ENCODE measurements at places on chromosomes 5 and 9. TPM values are rescaled to one million over a fixed set of nuclear protein-coding genes. Genes with fewer than 3 reads are reported as not detected.

Gene FAM221B
- not detected for total RNA-seq

Gene PCDHAC2
- not detected for total RNA-seq

Gene CCDC171
- total RNA-seq = 0.59 TPM

Gene ZNF474
- 0.28 TPM for total RNA-seq

Gene TNFSF8
- not detected for total RNA-seq

Gene PTCH1
- total RNA-seq = 7.0 TPM

Gene OBP2B
- not detected for total RNA-seq

- H3K27me3 ChIP-seq = peaks cover 17% of the 10 kb centered on the region
- H3K27ac ChIP-seq = no peak overlapping the region
- DNase-seq = no peak
- H3K36me3 ChIP-seq = no peaks in the 10 kb centered on the region
- H3K4me3 ChIP-seq = no peak overlapping the region
Measured at GRCh38 chr5:74072646-74073045, 446.6 kb downstream of the ARHGEF28 start.

DNA sequence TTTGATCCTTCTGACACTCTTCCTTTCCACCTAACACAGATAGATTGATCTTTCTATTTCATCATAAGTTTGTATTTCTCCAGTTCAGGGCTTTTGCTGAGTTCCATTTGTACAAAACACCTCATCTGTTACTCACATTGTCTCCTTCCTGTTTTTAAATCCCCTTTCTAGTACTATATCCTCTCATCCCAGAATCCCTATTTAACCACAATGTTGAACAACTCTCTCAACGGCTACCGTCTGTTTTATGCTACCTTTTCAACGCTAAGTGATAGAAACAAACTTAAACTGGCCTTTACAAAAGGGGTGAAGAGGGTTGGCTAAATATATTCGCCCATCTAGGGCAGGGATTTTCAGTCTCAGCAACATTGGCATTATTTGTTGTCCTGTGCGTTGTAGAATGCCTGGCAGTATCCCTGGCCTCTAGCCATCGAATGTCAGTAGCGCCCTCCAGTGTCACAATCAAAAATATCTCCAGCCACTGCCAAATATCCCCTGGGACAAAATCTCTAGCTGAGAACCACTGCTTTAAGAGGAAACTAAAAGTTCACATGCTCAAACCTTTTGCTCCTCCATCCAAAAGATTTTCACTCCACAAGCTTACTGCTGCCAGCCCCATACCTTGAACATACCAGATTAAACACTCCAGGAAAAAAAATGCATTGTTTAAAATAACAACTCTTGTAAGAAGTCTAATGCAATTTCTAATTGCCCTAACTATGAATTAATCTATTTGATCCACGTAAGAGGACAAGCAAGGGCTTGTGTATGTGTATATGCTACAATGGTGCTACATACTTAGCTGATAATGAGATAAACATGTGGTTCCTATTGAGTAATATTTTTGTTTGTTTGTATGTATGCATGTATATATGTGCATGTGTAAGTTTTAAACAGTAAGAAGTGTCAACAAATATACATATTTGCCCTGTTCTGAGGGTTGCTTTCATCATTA is 344.0 kb downstream of the PTPRD start:
- peak; percentile 8 for DNase-seq
- no peak overlapping the region for H3K27ac ChIP-seq
- H3K36me3 ChIP-seq = no peaks in the 10 kb centered on the region
- H3K4me1 ChIP-seq = peaks cover 10% of the 10 kb centered on the region

- peak overlapping the region; percentile 32 for H3K4me3 ChIP-seq
- peaks cover 27% of the 10 kb centered on the region for H3K4me1 ChIP-seq
- peaks cover 35% of the 10 kb centered on the region for H3K36me3 ChIP-seq
- peak overlapping the region; percentile 51 for H3K27ac ChIP-seq
- H3K27me3 ChIP-seq = peaks cover 31% of the 10 kb centered on the region
Measured at GRCh38 chr9:95092262-95093072, 225.0 kb downstream of the FANCC start.

DNA sequence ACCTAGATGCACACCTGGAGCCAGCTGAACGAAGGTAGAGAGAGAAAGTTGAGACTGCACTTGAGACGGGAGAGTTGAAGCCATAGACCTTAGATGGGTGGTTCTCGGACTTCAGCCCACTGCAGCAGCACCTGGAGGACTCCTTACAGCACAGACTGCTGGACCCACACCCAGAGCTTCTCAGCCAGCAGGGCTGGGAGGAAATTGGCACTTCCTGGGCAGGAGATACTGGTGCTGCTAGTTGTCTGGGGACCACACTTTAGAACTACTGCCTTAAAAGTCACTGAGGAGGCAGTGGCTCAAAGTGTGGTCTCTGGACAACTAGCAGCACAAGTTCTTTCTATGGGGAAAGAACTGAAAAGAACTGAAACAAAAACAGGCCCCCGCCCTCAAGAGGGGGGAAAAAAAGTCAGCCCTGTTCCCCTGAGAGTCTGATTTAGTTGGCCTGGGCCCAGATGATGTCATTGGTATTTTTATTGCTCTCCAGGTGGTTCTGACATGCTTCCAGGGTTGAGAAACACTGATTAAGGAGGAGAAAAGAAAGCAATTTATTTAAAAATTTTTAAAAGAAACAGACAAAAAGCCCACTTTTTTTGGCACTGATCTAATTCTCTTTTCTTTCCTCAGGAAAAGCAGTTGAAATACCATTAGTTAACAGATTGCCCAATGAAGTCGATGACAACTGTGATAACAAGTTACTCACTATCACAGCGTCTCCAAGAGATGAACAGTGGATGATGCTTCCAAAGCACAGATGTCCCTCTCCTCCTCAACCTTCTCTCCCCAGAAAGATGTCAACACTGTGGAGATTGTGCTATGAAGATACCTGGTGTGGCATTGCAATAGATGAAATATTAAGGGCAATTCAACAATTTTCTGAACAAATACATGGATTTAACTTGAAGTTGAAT is 73.6 kb upstream of the ADAMTS16 start:
- H3K27ac ChIP-seq = no peak overlapping the region
- H3K36me3 ChIP-seq = no peaks in the 10 kb centered on the region
- no peak for DNase-seq
- no peaks in the 10 kb centered on the region for H3K4me1 ChIP-seq
- no peak overlapping the region for H3K4me3 ChIP-seq

DNA sequence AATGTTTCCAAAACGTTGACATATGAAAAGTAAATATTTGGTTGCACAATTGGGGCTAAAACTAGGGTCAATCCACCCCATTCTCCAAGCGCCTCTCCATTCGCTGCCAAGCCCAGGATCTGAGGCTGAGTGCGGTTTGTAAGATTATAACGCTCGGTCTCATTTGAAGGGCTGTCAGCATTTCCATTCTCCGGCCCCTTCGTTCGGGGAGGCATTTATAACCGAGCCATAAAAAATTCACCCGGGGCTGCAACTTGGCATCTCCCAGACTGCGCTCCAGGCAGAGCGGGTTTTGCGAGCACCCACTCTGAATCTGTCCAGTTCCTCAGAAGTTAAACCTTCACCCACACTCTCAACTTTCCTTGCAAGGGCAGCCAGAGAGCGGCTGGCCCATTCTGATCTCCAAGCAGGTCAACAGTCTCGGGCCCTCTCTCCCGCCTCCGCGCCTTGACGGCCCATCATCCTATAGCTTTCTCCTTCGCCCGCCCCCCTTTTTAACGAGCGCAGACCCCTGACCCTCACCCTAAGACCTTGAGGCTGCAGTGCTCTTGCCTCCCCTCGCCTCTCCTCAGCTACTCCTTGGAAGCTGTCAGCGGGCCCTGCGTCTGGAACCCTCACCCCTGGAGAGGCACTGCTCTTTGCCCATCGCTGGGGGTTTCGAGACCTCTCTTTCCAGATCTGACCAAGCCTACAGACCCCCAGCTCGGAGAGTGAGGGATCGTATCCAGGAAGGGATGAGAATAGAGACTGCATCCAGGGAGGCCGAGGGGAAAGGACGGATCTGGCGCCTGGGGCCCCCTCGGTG is 1.1 kb downstream of the SLIT3 start:
- H3K27ac ChIP-seq = no peak overlapping the region
- H3K36me3 ChIP-seq = no peaks in the 10 kb centered on the region
- H3K4me3 ChIP-seq = peak overlapping the region; percentile 84
- DNase-seq = no peak
- peaks cover 36% of the 10 kb centered on the region for H3K27me3 ChIP-seq

DNA sequence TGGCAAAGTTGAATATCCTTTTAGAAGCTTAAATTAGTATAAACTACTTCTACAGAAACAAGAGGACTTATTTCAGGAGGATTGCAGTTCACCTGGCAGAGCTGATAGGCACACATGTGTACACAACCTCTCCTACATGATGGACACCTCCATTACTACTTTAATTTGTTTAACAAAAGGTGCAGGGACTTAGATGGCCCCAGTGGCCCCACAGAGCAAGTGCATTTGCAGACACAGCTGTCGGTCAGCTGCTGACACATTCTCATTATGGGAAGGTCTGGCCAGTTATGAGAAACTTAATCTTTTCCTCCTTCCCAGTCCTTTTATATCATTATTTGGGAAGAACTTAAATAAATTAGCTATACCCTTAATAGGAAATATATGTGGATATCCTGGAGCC is 28.3 kb downstream of the TDRD7 start:
- no peak overlapping the region for H3K27ac ChIP-seq
- H3K36me3 ChIP-seq = no peaks in the 10 kb centered on the region
- no peak overlapping the region for H3K4me3 ChIP-seq
- H3K4me1 ChIP-seq = peaks cover 7% of the 10 kb centered on the region

DNA sequence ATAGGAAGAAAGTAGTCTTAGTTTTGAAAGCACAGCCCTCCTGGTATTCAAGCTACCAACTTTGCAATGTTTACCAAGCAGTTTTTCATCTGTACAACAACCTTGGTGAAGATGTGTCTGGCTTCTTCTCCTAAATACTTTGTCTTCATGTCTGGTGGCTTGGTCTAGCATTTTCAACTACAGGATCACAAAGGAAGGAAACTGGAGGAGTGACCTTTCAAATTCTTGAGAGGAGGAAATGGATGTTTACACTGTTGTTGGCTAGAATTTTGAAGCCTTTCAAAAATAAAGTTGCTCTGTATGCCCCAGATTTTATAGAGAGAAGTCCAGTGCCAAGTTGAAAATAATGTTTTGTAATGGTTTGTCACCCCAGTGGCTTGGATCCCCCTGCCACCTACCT is 16.3 kb downstream of the PAM start:
- DNase-seq = no peak
- peak overlapping the region; percentile 42 for H3K27ac ChIP-seq
- H3K27me3 ChIP-seq = no peaks in the 10 kb centered on the region
- no peak overlapping the region for H3K4me3 ChIP-seq
- H3K36me3 ChIP-seq = peaks cover 6% of the 10 kb centered on the region

GRCh38 chr5:96546120-96546519 is 113.1 kb upstream of the PCSK1 start:
- H3K27me3 ChIP-seq = no peaks in the 10 kb centered on the region
- H3K4me3 ChIP-seq = no peak overlapping the region
- no peaks in the 10 kb centered on the region for H3K36me3 ChIP-seq
- no peak for DNase-seq
- H3K27ac ChIP-seq = no peak overlapping the region

- H3K4me3 ChIP-seq = no peak overlapping the region
- H3K36me3 ChIP-seq = peaks cover 30% of the 10 kb centered on the region
- no peak for DNase-seq
- no peaks in the 10 kb centered on the region for H3K27me3 ChIP-seq
- peaks cover 37% of the 10 kb centered on the region for H3K4me1 ChIP-seq
Measured at GRCh38 chr9:121348221-121348620, 21.8 kb downstream of the STOM start.

DNA sequence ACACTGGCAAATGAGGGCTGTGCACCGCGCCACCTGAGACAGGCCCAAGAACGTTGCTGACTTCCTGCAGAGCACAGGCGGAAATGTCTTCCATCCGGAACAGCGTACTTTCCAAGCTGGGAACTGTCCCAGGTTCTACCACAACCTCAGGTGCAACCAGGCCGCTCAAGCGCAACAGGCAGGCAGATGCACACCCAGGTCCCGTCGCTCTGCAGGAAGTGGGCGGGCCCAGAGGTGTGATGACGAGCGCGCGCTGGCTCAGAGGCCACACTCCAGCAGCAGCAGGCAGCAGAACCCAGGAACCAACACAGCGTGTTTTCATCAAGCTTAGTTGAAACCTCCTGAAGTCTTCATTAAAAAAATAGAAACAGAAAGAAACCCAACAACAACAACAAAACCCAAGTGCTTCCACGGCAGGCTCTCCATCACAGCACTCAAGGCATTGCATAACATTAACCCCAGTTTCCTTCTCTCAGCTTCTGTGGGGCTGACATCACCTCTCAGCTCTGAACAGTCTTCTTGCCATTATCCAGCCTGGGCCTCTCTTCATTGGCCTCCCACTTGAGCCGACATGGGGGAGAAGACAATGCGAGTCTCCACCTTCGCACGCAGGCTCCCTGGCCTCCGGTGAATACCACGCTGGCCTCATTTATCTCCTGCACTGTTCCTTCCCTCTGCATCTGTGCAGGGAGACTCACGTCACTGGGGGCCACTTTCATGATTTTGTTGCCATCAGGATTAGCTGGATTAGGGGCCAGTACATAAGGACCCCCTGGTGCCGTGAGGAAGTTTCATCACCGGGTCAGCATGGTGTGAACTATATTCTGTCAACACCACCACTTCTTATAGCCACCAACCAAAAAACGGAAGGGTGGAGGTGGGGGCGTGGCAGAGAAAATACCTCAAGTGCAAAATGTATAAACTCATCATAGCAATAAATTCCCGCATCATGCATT is 22.1 kb downstream of the PTCH1 start:
- no peak overlapping the region for H3K27ac ChIP-seq
- H3K27me3 ChIP-seq = peaks cover 2% of the 10 kb centered on the region
- no peak overlapping the region for H3K4me3 ChIP-seq
- no peaks in the 10 kb centered on the region for H3K36me3 ChIP-seq
- no peak for DNase-seq

DNA sequence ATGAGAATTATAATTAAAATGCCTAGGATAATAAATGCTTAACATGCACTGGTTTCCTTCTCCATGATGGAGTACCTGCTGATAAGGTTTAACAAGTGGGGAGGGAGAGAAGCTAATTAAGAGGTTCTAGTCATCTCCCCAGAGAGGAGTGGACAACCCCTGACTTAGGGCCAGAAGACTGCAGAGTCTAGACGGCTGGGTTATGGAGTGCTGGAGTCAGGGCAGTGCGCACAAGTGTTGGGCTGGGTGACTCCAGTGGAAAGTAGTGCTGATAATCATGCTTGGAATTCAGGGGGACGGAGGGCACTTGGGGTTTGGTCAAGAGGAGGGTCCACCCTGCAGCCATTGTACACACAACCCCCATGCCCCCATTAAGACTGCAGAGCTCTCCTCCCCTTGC is 32.8 kb upstream of the TGFBI start:
- H3K27ac ChIP-seq = peak overlapping the region; percentile 89
- H3K4me1 ChIP-seq = peaks cover 81% of the 10 kb centered on the region
- H3K36me3 ChIP-seq = no peaks in the 10 kb centered on the region
- no peak for DNase-seq
- H3K4me3 ChIP-seq = peak overlapping the region; percentile 76

DNA sequence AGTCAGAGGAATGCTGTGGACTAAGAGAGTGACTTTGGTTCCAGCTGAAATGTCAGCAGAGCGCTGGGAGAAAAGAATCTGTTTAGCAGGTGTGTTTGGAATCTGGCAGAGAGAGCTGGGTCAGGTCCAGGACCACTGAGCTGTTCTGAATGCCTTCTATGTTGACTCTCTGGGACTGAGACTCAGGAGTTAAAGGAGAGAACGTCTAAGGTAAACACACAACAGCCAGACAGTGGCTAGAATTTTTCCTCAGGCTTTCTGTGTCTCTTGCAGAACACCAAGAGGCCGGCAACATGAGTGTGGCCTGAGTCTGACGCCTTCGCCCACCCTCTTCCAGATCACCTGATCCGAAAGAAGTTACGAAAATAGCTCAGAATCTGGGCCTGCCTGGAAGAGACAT is 107.2 kb upstream of the ZNF462 start:
- no peak overlapping the region for H3K4me3 ChIP-seq
- H3K27ac ChIP-seq = no peak overlapping the region
- no peaks in the 10 kb centered on the region for H3K27me3 ChIP-seq
- no peak for DNase-seq
- H3K4me1 ChIP-seq = no peaks in the 10 kb centered on the region
